Renal cortical epithelial cell (primary cell): ENCODE measurements at places on chromosomes 1 and 21. TPM values are rescaled to one million over a fixed set of nuclear protein-coding genes. Genes with fewer than 3 reads are reported as not detected.

Gene SMPDL3B
- 9.5 and 17.9 TPM in 2 replicates for total RNA-seq

Gene FH
- 85.8 TPM in 2 replicates for total RNA-seq

Gene C1orf210
- total RNA-seq: 0.15 and 3.0 TPM in 2 replicates

Gene SIPA1L2
- total RNA-seq: 22.6 and 78.2 TPM in 2 replicates

Gene C1orf116
- total RNA-seq: 16.3 and 17.9 TPM in 2 replicates

Gene MIXL1
- not detected in 2 replicates for total RNA-seq

Gene SPRR4
- not detected in 2 replicates for total RNA-seq

Gene S100A14
- 1.0 and 52.3 TPM in 2 replicates for total RNA-seq

Gene RPF1
- 42.6 and 55.0 TPM in 2 replicates for total RNA-seq

Gene CSMD2
- total RNA-seq: under 0.01 and 0.55 TPM in 2 replicates

Gene PCP4L1
- total RNA-seq: 0.30 TPM in 1 of 2 replicates, not detected in the other

Gene OR2M3
- total RNA-seq: not detected in 2 replicates

Gene GOLT1A
- total RNA-seq: 0.75 and 2.3 TPM in 2 replicates

Gene FCGR3A
- total RNA-seq: not detected in 2 replicates

Gene CHI3L2
- total RNA-seq: 1.6 and 3.0 TPM in 2 replicates

Gene POFUT2
- 24.3 and 35.5 TPM in 2 replicates for total RNA-seq

Gene GPN2
- 10.4 and 15.1 TPM in 2 replicates for total RNA-seq

Gene SLC25A44
- total RNA-seq: 5.9 and 17.4 TPM in 2 replicates

Gene MATN1
- not detected in 2 replicates for total RNA-seq

Gene SYT14
- total RNA-seq: 10.8 and 14.2 TPM in 2 replicates

Gene GNG5
- total RNA-seq: 13.4 and 27.0 TPM in 2 replicates

Gene KCNE1
- 3.5 TPM in 1 of 2 replicates, not detected in the other for total RNA-seq

Gene BTBD19
- total RNA-seq: 1.2 and 4.4 TPM in 2 replicates

Gene LCE1D
- not detected in 2 replicates for total RNA-seq

Gene RPE65
- not detected in 2 replicates for total RNA-seq

Gene SIM2
- total RNA-seq: 4.0 and 23.1 TPM in 2 replicates

Gene SLC9C2
- 0.60 TPM in 1 of 2 replicates, not detected in the other for total RNA-seq

Gene HOOK1
- 18.6 and 45.2 TPM in 2 replicates for total RNA-seq

Gene AVPR1B
- not detected in 2 replicates for total RNA-seq

Gene HAPLN2
- total RNA-seq: not detected in 2 replicates

Gene SYTL1
- 9.0 and 25.4 TPM in 2 replicates for total RNA-seq

Gene NR5A2
- 0.05 TPM in 1 of 2 replicates, not detected in the other for total RNA-seq

Gene RPS8
- total RNA-seq: 915 and 2,161 TPM in 2 replicates

Gene CXADR
- 49.0 and 86.1 TPM in 2 replicates for total RNA-seq

Gene LIN28A
- not detected in 2 replicates for total RNA-seq

Gene TNFSF18
- 0.10 and 2.8 TPM in 2 replicates for total RNA-seq

Gene ACKR1
- total RNA-seq: not detected in 2 replicates

Gene SPRR5
- not detected in 2 replicates for total RNA-seq

Gene CFHR5
- total RNA-seq: not detected in 2 replicates

Gene LRRC39
- total RNA-seq: 0.20 TPM in 1 of 2 replicates, not detected in the other

Gene AGMAT
- 0.99 and 5.6 TPM in 2 replicates for total RNA-seq
